ENCODE measurements at places on chromosomes 6 and 20.

GRCh38 chr6:3227363-3228045 lies at the start of gene TUBB2B:
Gene TUBB2B, minus strand, starts transcription at chr6:3227653. Its CDS starts 110 bp downstream, at chr6:3227543.
- DNase-seq = no peak

DNA sequence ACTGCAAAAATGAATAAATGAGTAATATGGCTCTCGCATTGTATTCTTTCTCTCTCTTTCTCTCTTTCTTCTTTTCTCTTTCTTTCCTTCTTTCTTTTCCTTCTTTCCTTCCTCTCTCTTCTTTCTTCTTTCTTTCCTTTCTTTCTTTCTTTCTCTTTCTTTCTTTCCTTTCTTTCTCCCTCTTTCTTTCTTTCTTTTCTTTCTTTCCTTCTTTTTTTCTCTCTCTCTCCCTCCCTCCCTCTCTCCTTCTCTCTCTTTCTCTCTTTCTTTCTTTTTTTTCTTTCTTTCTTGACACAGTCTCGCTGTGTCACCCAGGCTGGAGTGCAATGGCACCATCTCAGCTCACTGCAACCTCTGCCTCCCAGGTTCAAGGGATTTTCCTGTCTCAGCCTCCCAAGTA lies 20.3 kb upstream of the ELOVL5 start:
- no peak for DNase-seq

- no peak for DNase-seq
Measured at GRCh38 chr6:115120391-115120790, 777.6 kb upstream of the HS3ST5 start.

DNA sequence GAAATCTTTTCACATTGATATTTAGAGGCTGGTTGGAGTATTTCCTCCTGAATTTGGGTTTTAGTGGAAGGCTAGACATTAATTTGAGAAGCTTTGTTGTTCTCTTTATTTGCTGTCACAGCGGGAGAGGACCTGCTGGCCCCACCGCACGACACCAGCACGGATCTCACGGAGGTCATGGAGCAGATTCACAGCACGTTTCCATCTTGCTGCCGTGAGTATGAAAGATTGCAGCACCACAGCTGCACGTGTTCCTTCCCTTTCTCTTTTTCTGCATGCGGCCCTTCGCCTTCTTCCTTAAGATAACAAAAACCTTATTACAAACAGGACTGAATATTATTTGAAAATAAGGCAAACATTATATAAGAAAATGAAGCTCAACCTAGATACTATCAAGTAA lies 555.5 kb downstream of the UTRN start:
- no peak for DNase-seq

GRCh38 chr6:145801021-145801420 lies 13.6 kb downstream of the FBXO30 start:
- DNase-seq = no peak

- no peak for DNase-seq
Measured at GRCh38 chr20:63782051-63782471, 42.5 kb downstream of the SLC2A4RG start.

DNA sequence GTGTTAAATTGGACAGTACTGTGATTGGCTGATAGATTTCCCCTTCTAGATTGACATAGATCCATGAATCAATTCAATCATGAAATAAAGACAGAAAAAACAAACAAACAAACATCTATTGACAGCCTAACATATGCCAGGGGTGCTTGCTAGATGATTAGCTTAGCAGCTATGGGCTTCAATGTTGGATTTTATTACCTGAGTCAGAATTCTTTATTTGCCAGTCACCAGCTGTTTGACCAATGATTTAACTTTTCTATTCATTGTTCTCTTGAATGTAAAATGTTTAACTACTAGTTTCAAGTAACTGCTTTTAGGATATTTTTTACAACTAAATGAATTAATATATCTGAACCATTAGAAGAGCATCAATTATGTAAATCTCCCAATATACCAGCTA lies 901.3 kb upstream of the CITED2 start:
- no peak for DNase-seq

GRCh38 chr20:16485401-16485800 lies 87.8 kb downstream of the KIF16B start:
- DNase-seq = no peak

GRCh38 chr20:47428164-47428563 lies 71.7 kb upstream of the ZMYND8 start:
- DNase-seq = no peak
